ELR (cell line): ENCODE measurements at places on chromosomes 1 and 21.

- DNase-seq = no peak
Measured at GRCh38 chr1:29289493-29289892, 53.2 kb downstream of the PTPRU start.

- DNase-seq = peak; percentile 19
Measured at GRCh38 chr1:197695961-197696360, 79.3 kb downstream of the DENND1B start.

DNA sequence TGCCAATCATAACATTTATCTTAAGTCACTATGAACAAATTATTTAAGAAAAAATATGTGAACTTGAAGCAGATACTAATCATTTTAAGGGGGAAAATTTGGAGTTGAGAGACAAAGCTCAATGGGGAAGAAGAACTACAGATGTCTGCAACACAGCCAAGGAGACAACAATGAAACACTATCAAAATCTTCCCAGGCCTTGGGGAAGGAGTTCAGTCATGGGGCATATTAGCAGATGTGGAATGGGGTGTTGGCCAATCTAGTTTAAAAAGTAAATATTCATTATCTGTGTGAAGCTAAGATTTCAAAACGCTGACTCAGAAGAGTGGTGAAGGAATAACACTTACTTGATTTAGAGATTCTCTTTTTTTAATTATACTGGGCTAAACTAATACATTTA, 671.6 kb upstream of the ZP4 start:
- no peak for DNase-seq

GRCh38 chr1:205261946-205262691, 34.4 kb downstream of the TMCC2 start:
- peak; percentile 67 for DNase-seq

DNA sequence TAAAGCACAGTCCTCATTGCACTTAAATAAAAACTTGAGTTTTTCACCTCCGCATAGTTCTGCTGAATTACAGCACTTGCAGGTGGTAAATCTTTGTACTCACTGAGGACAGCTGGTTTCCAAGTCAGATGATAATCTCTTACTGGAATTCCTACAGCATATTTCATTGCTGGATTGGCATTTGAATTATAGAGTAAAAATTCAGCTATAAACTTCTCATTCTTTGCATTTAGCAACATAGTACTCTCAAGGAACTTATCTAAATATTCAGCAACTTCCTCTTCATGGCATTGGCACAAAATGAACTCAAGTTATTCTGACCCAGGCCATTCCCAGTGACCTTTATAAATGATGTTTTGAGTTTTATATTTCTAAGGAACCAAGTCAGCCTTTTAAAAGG, 23.4 kb downstream of the GORAB start:
- no peak for DNase-seq

- DNase-seq = no peak
Measured at GRCh38 chr1:97870589-97870988, 50.2 kb downstream of the DPYD start.

DNA sequence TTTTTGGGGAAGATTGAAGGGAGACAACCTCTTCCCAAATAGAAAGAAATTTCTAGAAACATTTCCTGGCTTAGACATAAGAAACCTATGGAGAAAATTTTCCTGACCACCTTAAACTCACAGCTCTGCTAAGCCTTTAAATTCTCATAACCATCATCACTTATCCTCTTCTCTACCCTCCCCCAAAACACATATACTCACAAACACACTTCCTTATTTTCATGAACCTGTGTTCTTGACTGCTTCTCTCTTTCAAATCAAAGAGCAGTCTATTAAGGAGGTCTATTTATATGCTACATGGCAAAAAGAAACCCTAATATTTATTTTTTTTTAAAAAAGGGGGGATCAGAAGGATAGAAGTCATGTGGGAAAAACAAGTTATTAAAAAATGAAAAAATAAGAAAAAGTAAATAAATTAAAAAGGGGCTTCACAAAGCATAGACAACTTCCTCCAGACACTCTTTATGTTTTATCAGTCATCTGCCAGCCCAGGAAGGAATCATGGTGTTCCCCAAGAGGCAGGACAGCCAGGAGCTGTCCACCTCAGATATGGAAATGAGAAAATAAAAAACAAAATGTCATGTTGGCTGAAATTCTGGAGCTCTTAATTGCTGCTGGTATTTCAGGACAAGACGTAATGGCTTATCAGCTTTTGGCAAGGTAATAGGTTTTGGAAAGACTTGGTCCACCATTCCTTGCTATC, 12.8 kb upstream of the RGS2 start:
- no peak for DNase-seq

DNA sequence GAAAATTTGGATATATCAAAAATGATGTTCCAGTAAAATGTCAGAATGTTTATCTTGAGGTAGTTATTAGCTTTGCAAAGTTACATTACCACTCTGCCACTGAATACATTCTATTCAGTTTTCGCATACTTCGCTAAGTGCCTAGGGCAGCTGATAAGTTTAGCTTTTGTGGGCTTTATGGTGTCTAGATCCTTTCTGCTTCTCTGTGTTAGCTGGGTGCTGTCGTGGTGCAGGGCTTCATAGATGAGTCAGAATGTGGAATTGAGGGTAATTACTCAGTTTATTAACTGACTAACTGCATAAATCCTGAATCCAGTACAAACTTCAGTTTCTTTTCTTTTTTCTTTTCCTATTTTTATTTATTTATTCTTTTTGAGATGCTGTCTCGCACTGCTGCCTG, 21.5 kb downstream of the NCAM2 start:
- peak; percentile 57 for DNase-seq

GRCh38 chr1:156012051-156012817, 8.5 kb downstream of the SSR2 start:
- DNase-seq = no peak

DNA sequence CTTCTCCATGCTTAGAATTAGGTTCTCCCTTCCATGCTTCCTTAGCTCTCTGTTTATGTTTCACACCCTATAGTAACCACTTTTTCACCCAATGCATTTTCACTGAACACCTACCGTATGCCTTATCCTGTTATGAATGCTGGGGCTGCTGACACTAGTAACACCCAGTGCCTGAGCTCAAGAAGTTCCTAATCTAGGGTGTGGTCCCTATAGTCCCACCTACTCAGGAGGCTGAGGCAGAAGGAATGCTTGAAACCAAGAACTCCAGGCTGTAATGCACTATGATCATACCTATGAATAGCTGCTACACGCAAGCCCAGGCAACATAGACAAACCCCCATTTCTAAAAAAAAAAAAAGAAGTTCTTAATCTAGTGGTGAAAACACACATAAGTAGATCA, 5.5 kb downstream of the EPHA10 start:
- DNase-seq = no peak

GRCh38 chr1:192527950-192528349, 47.6 kb upstream of the RGS1 start:
- DNase-seq = peak; percentile 24

- DNase-seq = peak; percentile 48
Measured at GRCh38 chr1:197917805-197918651, 856 bp downstream of the LHX9 start.
